Right cardiac atrium (tissue), 5 donors: ENCODE measurements at places on chromosomes 2 and 18.

GRCh38 chr2:134845719-134846118 is 7.3 kb downstream of the ACMSD start:
- no peak for DNase-seq

DNA sequence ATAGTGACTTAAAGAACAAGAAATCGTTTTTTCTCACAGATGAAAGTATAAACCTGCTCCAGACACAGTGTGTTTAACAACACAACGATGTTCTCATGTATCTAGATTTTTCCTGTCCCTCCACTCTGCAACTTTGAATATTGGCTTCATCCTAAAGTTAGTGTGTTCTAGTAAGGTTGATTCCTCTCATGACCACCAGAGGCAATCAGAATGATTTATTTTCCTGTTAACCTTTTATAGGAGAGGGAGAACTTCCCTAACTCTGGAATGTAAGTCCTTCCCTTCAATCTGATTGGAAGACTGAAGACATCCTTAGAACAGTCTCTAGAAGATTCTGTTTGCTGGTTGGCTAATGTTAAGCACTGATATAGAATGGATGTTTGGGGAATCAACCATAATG is 41.0 kb upstream of the TAF4B start:
- no peak for DNase-seq

DNA sequence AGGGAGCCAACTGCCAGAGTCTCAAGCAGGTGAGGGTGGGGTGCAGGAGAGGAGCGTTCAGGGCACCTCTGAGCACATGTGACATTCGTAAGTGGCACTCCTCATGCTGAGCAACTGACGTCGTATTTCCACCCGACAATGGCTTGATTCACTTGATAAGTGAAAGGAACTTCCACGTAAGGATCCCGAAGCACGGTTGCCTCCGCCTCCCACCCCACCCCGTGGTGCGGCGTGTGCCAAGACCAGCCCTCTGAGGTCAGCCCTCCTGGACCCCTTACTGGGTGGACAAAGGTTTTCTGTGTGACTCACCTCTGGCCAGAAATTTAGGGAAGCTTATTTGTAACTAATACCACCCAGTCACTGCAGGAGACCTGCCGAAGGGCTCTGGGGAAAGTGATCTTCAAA is 59.9 kb downstream of the AGAP1 start:
- DNase-seq: no peak

- DNase-seq: no peak
These were observed 298.8 kb downstream of the SRBD1 start for GRCh38 chr2:45312275-45312674.

DNA sequence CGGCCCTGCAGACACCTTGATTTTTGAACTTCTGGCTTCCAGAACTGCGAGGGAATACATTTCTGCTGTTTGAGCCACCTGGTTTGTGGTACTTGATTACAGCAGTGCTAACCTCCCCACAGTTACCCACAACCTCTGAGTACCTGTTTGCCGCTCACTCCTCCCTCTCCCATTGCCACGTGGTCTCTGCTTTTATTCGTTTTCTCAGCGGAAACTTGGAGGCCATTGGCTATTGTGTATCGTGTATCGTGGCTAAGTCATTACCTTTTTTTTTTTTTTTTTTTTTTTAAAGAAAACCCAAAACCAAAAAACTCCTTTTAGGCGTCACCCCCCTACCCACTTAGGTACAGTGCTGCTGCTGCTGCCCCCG is 90.8 kb downstream of the AGAP1 start:
- DNase-seq: no peak

DNA sequence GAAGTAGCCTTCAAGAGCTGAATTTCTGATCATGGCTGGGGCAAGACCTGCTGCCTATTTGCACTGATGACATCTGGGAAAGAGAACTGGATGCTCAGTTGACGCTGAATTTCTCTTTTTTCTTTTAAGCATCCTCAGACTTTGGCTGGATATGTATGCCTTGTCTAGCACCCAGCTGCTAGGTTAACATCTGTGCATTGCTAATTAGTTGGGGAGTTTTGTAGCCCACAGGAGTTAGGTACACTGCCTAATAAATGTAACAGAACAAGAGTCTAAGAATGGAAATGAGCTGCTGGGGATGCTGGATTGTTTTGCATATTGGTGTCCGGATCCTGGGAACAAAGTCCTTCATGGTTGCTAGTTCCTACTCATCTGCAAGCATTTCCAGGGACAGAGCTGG is 40.9 kb upstream of the STPG4 start:
- no peak for DNase-seq

GRCh38 chr2:217394510-217395351 is 534.9 kb upstream of the TNP1 start:
- DNase-seq: no peak

GRCh38 chr2:43221124-43221762 is 5.2 kb downstream of the ZFP36L2 start:
- peak; percentile 78 for DNase-seq

DNA sequence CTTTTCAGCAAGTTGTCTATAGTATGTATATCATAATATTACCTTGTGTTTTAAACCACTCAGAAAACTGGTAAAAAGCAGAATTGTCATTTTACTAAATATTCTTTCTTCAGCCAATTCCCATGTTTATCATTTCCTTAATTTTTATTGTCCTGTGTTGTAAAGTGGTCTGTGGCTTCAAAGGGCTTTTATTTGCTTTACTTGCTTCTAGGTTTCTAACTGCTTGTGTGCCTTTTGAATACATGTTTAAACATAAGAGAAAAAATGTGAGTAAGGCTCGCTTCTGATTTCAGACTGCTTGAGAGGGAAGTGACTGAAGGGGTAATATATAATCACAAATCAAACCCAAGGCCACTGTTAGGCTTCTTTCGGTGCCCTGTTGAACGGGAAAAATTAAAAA is 407.5 kb upstream of the NRP2 start:
- DNase-seq: no peak

- no peak for DNase-seq
These were observed 196.6 kb downstream of the PMAIP1 start for GRCh38 chr18:60096428-60096827.

- DNase-seq: no peak
These were observed 768.2 kb upstream of the VRK2 start for GRCh38 chr2:57278451-57278850.

DNA sequence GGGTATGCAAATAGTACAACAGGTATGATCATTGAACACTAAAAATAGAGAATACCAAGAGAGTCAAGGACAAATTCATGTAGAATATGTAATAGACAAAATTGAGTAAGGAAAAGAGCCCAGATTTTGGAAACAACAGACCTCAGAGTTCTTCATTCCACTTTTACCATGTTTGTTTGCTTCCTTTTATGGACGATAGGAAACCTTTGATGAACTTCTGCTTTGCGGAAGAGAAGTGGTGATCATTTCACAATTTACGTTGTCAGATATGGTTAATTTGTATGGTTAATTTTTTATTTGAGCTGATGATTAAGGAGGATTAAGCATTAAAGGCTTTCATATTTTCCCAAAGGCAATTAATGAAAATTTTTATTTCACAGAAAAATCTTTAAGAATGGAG is 16.3 kb downstream of the MARCHF7 start:
- no peak for DNase-seq

- DNase-seq: no peak
These were observed 119.2 kb downstream of the PRKRA start for GRCh38 chr2:178331474-178332432.

GRCh38 chr18:36326771-36327170 is 29.3 kb downstream of the FHOD3 start:
- DNase-seq: no peak

DNA sequence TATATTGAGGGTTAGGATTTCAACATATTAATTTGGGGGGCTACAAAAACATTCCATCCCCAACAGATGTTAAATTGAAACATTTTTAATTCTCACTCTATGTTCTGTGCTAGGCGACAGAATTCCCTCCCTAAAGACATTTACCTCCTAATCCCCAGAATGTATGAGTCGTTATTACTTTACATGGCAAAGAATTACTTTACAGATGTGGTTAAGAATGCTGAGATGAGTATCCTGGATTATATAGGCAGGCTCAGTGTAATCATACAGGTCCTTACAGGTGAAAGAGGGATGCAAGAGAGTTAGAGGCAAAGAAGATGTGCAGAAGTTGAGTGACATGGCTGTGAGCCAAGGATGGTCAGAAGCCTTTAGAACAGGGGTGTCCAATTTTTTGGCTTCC is 974.1 kb upstream of the ACVR2A start:
- DNase-seq: no peak

GRCh38 chr18:13672657-13673056 is 53.7 kb downstream of the FAM210A start:
- DNase-seq: no peak

- no peak for DNase-seq
These were observed 32.0 kb upstream of the SKOR2 start for GRCh38 chr18:47283476-47283875.

GRCh38 chr2:128289439-128289838 is 29.2 kb downstream of the HS6ST1 start:
- peak; percentile 8 for DNase-seq

DNA sequence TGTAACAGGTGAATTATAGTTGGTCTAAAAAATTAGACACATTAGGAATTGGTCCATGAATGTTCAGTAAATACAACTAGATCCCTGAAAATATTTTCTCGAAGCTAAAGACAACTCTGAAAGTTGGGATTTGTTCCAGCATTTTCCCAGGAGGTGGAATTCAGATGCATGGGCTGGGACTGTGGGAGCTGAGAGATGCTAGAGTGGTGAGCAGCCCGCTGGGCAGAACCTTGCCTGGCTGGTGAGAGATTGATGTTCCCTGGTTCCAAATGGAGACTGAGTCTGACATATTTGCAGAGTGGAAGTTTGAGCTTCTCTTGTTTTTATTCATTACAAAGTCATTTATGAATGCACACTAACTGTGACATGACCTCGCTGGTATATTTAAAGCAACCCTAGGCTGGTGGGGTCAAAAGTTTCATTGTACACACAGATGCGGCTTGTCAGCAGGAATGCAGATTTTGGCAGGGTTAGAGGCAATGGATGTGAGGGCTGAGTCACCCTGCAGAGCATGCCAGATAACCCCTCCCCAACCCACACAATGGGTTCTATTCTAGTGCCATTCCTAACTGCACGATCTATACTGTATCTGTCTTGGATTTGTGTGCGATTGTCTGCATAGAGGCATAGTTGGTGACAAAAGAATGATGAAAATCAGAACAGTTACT is 23.5 kb upstream of the TMEM178A start:
- DNase-seq: no peak

GRCh38 chr2:39568561-39569006 is 97.1 kb upstream of the TMEM178A start:
- no peak for DNase-seq

- DNase-seq: no peak
These were observed 131.2 kb downstream of the ETAA1 start for GRCh38 chr2:67528320-67528719.

- no peak for DNase-seq
These were observed 16.5 kb upstream of the CNDP2 start for GRCh38 chr18:74479486-74480148.

- no peak for DNase-seq
These were observed 308.4 kb downstream of the NAPG start for GRCh38 chr18:10834128-10834815.

DNA sequence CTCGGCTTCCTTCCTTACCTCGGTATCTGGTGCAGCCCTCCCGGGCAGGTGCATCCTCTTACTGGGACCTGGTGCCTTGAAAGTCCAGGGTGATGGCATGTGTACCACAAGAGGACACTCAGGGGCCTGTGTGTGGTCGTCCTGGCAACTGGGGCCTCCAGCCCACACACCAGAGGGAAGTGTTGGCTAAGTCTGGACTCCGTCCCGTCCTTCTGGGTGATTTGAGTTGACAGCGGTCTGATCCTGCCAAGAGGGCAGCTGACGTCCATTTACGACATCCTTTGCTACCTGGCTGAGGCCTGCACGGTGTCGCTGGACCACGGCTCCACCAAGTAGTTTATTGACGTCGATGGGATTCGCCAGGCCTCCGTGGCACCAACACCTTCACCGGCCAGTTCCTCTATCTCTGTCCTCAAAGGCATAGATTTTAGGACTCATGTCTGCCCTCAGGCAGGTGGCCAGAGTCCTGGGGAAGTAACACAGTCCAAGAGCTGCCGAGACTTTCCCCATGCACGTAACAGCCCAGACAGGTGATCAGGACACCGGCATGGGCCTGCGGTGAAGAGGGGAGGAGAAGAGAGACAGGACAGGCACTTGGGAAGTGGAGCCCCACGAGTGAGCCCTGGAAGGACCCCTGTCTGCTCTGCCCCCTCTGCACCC is 186.0 kb upstream of the HDAC4 start:
- DNase-seq: no peak

- peak; percentile 45 for DNase-seq
These were observed 1.1 kb downstream of the EPC2 start for GRCh38 chr2:148645539-148646230.

DNA sequence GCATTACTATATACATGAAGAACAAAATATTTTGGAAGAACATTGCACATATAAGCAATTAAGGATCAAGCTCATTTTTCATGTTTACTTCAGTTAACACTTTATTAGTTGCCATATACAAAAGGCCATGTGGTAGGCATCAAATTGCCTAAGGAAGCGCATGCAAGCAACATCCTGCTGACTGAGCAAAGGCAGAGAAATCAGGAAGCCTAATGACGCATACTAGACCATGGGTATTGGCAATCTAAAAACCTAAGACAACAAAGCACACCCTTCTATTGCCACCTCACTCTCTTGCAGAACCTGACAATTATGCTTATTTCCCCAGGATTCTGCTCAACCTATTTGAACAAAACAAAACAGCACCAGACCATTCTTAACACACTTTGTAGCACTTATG is 171.9 kb downstream of the STK39 start:
- DNase-seq: no peak

GRCh38 chr18:74604774-74605173 is 7.1 kb downstream of the ZNF407 start:
- DNase-seq: no peak

DNA sequence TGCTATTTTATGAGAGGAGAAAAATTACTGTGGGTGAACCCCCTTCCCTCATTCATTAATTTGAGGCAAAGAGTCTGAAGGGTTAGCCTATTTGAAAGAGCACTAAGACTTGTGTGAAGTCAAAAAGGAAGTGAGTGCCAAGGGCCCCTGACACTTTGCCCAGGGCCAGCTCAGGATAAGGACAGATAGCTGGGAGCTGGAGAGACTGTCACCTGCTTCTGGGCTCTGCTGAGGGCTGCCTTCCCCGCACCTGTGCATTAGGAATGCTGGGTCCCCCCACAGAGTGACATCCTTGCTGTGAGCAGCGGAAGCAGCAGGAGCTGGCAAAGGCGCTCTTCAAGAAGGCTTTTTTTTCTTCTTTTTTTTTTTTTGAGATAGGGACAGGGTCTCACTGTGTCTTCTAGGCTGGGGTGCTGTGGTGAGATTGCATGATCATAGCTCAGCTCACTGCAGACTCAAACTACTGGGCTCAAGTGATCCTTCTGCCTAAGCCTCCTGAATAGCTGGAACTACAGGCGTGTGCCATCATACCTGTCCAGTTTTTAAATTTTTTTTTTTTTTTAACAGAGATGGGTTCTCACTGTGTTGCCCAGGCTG is 148.3 kb downstream of the AQP4 start:
- no peak for DNase-seq
